ENCODE measurements at places on chromosomes 1 and 21.

GRCh38 chr1:91924146-91924545 lies 25.1 kb upstream of the BRDT start:
- DNase-seq = no peak

DNA sequence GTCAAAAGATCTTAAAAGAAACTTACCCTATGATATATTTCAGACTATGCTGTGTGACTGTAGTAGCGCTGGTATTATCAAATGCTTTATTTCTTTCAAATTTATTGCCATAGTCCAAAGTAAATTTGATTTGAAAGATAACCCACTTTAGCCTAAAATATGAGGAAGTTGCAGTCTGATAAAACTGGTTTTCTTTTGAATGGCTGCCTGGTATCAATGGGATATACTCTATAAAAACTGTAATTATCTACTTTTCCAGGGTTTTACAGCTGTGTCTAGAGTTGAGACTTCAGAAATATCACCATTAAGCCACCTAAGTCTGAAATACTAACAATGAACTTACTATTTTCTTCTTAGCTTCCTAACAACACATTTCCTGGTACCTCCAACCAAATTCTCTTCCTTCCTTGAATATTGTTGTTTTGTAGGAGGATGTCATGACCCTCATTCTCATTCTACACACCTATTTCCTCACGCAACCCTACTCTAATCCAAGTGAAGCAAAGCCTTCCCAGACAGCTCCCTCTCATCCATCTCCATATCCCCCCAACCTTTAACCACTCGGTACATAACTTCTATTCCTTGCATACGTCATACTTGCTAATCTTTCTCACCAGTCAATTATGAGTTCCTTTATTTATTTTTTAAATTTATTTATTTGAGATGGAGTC lies 17.0 kb downstream of the KDM5B start:
- no peak for DNase-seq

DNA sequence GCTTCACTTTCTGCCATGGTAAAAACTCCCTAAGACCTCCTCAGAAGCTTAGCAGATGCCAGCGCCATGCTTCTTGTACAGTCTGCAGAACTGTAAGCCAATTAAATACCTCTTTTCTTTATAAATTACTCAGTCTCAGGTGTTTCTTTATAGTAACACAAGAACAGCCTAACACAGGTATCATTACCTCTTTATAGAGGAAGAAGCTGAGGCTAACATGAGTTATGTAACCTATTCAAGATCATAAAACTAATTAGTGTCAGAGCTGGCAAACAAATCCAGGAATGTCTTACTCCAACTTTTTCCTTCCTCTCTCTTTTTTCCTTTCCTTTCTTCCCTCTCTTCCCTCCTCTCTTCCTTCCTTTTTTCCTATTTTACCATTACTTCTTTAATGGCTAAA lies 9.3 kb downstream of the NTMT2 start:
- no peak for DNase-seq

DNA sequence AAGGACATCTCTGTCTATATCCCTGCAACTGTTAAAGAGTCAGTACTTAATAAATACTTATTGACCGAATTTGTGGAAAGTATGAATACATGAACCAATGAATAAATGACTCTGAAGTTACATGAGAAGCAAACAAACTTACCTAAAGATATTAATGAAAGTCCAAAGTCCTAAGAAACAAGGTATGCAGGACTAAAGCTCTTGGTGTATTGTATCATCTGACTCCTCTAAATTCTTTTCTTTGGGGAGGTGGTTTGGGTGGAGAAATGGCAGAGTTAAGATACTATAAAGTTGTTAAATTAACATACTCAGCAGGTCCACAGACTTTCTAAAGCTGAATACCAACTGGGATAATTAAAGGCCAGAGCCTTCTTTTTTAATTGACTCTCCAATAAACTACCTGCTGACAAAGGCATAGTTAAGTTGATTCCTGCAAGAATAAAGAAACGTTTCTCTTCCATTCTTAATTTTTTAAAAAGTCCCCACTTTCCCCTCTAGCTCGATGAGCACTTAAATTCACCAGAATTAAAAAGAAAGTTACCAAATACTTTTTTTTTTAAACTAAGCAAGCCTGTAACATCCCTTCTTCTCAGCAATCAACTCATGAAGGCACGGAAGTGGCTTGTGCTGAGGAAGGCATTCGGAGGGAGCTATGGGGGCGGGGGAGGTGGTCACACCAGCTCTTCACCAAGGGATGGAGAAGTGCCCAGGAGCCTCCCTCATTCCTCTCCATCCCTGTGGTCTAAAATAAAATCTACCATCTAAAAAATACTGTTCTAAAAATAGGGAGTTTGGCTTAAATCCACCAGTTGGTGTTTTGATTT lies 61.1 kb downstream of the GADD45A start:
- DNase-seq = no peak

DNA sequence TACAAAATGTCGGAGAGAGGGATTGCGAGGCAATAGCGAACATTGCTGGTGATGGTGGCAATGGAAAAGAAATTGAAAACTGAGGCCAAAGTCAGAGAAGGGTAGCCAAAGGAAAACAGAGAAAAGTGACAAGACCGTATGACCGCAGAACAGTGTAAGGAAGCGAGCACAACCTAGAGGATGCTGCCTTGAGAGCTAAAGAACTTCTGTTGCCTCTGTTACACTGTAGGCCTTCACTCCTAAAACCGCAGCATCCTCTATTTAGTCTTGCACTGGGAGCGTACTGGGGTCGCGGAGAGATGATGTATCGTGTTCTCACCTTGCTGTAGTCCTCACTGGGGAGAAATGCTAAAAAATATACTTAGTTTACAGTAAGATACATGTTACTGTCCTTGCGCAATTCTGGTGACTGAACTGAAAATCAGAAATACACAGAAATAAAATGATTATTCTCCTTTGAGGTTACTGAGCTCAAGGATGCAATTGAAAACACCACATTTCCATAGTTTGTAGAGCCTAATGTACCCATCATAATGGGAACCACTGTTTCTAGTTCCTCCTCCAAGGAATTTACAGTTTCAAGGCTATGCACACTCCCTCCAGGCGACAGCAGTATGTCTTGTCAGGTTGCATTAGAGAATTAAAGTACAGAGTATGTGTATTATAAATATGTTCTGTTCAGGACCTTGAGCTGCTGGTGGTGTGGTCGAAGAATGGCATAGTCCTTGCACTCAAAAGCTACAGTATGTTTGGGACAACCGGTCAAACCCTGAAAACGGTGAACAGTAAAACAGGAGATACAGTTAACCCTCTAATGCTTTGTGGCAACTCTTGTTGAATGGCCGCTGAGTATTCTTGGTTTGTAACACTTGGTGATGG lies 1.3 kb downstream of the NEK7 start:
- DNase-seq = no peak

All from stimulated activated CD8-positive, alpha-beta memory T cell treated with anti-CD3 and anti-CD28 coated beads, Interleukin-4, amount 100 ng/mL, for 48 hours (primary cell).